GM12864 (cell line): ENCODE measurements at places on chromosomes 11 and 22.

- DNase-seq, result no peak
These were observed 863.6 kb downstream of the FAM181B start for GRCh38 chr11:81870066-81870412.

GRCh38 chr11:107293677-107294344 lies 163.8 kb downstream of the CWF19L2 start:
- no peak for DNase-seq

DNA sequence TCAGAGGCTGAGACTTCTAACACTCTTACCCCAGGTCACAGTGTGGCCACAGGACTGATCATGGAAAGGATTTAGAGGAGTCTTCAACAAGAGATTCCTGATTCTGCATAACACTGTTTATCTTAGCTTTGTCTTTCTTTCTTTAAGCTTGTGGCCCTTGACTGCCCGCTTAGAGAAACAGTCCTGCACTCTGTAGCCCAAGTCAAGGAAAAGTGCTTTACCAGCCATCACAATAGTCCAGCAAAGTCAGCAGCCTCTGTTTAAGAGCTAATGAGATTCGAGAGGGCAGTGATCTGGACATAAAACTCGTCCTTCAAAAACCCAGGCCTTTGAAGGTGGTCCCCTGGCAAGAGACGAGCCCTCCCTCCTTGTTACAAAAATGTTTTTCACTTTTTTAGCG lies 30.0 kb downstream of the PRDM10 start:
- DNase-seq, result no peak

DNA sequence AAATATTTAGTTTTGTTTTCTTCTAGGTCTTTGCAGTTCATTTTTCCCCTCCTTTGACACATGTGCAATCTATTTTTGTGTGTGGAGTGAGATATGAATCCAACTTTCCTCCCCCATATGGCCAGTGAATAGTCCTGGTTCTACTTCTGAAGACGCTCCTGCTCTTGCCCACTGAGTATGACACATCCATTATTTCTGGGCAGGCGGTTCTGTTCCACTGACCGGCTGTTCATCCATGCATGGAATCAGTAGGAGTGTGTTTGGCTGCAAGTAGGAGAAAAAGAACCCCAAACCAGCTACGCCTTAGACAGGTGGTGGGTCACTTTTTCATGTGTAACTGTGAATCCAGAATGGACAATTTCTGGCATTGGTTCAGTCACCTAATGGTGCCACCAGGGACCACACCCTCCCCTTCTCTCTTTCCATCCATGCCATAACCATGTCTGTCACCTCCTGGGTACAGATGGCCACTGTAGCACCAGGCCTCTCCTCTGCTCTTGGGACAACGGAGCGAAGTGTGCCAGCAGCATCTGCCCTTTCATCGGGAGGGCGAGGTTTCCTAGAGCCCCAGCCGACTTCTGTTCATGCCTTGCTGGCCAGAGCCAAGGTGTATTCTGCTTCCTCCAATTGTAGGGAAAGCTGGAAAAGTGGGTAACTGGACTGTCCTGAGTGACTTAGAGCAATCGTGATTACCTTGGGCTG lies 67.4 kb upstream of the SLC22A12 start:
- no peak for DNase-seq

GRCh38 chr22:38705235-38706100 lies at the start of gene GTPBP1:
TSS of gene GTPBP1 (plus strand) at chr22:38705944. CDS start at chr22:38705956, 12 bp downstream.
- peak; percentile 100 for DNase-seq

- no peak for DNase-seq
These were observed at the start of gene SORL1-AS1 for GRCh38 chr11:121452609-121453150. TSS of gene SORL1-AS1 (minus strand) at chr11:121452967.

DNA sequence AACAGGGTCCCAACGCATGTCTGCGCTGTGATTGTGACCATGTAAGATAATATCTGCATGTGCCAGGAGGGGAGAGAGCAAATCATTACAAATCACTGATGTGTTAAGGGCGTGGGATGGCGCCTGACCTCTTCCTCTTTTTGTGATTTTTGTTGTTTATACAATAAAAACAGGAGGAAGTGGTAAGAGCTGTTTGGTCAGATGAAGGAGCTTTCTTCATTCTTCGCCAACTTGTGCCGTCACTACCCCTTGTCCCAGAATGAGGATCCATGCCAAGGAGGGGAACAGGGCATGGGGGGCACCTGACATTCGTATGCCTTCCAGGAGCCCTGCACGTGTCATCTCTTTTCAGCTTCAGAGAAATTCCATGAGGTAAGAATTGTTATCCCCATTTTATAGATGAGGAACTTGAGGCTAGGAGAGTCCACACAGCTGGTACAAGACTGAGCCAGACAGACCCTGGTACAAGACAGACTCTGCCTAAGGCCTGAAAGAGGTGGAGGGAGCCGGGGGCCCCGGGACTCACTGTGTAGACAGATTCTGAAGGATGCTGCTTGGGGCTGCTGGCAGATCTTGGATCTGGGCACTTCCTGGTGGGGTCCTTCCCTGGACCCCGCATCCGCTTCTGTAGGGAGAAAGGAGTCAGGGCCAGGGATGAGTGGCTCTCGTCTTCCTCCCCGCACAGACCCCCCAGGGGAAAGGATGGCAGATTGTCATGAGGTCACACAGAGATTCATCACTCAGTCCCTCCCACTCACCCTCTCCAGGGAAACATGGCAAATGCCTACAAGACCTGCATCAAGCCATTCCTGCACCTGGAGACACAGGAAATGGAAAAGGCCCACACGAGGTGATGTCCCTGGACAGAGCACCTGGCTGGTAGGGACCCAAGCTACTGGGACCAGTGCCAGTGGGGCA lies 34.6 kb downstream of the NFAM1 start:
- peak; percentile 42 for DNase-seq

GRCh38 chr11:13118650-13119049 lies 109.5 kb downstream of the RASSF10 start:
- no peak for DNase-seq

DNA sequence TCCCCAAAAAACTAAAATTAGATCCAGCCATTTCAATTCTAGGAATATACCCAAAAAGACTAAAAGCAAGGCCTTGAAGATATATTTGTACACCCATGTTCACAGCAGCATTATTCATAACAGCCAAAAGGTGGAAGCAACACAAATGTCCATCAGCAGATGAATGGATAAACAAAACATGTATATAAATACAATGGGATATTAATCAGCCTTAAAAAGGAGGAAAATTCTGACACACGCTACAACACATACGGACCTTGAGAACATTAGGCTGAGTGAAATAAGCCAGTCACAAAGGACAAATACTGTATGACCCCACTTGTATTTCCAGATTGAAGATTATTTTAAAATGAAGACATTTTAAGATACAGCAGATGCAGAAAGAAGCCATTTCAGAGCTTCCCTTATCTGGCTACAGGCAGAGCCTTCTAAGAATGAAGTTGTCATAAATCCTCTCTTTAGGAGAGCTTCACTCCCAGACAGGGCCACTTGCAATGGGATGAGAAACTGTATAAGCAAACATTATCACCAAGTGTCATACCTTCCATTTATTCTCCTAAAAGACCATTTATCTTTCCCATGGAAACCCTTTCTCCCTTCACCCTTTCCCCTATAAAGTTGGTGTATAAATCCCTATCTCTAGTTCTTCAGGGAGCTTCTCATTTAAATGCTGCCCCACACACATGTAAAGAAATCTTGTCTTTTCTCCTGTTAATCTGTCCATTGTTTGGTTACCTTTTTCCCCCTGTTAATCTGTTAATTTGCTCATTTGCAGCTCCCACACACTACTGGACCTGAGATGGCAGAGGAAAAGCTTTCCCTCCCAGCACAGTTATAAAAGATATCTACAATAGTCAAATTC lies 19.3 kb upstream of the TOP3B start:
- DNase-seq, result no peak

DNA sequence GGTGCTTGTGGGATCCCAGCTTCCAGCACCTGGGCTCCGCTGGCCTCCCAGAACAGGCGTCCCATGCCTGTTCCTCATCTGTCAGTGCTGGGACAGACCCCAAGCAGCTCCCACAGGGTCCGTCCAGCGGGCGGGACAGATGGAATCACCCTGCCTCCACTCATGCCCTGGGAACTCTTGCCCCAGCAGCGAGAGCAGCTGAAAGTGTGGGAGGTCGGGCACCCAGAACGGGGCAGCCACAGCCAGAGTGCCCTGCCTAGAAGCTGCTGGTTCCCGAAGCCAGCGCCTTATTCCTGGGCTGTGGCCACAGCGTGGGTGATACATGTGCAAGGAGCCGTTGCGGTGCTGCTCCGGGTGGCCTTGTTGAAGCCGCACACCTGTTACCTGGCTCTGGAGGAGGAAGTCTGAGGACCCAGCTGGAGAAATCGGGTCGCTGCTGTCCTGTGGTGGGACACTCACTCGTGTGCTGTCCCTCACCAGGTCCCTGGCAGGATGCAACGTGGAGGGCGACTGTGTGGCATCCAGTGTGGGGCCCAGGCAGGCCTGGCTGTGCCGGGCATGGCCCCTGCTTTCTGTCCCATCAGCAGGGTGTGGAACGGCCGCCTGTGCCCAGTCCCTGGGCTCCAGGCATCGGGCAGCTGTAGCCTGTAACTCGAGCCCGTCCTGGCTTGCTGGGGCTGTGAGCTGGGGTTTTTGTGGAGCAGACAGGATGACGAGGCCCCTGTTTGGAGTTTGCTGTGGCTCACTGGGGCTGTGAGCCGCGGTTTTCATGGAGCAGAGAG lies 16.2 kb downstream of the GRAMD4 start:
- no peak for DNase-seq

- no peak for DNase-seq
These were observed 959.1 kb downstream of the BRD1 start for GRCh38 chr22:48868554-48868953.

DNA sequence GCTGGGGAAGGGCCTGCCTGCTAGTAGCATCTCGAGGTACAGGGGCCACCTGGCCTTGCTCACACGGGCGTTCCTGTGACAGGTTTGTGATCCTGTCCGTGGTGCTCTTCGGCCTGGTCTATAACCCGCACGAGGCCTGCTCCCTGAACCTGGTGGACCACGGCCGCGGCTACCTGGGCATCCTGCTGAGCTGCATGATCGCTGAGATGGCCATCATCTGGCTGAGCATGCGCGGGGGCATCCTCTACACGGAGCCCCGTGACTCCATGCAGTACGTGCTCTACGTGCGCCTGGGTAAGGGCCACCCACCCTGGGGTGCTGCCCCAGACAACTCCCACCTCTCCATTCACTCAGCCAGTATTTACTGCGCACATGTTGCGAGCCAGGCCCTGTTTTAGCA lies 31.8 kb upstream of the MYRF start:
- DNase-seq, result no peak

DNA sequence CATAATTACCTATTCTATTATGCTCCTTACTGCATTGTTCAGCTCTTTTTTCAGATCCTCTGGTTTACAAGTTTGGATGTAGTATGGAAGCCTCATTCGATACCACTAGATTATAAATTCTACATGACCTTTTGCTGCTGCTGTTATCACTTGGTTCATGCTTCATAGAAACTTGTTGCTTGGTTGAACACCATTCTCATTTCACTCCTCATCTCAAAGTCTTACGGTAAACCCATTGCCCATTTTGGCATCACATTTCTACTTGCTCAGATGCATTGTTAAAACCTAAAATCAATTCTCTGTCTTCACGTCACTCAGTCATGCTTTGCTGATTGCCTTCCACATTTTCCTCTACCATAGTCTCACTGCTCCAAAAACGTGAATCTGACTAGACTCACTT lies 155.5 kb upstream of the DDI1 start:
- no peak for DNase-seq

DNA sequence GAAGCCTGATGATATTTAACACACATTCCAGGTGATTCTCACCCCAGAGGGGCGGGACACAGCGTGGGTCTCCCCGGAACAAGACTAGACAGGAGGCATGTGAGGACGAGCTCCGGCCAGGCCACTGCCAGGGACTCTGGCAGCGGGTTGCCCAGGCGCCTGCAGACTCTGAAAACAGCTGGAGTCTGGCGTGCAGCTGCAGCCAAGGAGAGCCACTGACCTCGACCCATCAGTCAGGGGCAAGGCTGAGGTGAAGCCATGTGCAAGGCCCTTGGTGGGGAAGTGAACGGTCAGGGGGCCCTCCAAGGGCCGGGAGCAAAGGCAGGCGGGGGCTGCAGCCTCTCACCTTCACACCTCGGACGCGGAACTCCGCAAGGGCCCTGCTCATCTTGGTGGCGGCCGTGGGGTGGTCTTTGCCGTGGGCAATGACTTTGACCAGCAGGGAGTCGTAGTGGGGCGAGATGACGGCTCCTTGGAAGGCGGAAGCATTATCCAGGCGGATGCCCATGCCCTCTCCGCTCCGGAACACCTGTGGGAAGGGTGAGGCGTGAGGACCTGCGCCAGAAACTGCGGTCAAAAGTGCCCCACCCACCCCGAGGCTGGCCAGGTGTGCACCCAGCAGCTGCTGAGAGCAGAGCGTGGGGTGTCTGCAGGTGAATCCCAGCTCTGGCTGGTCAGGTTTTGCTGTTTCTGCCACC lies 6.7 kb downstream of the LRFN4 start:
- no peak for DNase-seq

GRCh38 chr11:122663764-122664163 lies 8.2 kb downstream of the UBASH3B start:
- no peak for DNase-seq

- DNase-seq, result no peak
These were observed 43.0 kb upstream of the CFAP300 start for GRCh38 chr11:102004220-102004619.

DNA sequence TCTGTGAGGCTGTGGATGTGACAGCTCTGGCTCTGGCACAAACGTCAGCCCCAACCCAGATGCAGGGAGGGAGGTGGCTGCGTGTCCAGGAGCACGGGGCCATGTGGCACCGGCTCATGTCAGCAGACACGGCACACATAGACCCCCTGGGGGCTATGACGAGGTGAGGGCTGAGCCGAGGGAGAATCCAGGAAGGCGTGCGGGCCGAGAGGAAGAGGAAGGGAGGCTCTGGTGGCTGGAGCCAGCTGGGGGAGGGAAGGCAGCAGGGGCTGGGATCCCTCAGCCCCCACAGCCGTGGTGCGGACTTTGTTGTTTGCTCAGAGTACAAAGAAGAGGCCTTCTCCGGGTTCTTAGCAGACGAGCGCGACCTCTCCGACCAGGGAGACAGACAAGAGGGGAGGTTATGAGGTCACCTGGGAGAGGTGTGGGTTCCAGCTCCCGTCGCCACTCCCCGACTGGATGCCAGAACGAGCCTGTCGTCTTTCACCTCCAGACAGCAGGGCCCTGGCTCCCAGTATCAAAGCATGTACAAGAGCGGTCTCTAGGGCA lies 46.1 kb downstream of the CDKN1C start:
- no peak for DNase-seq

GRCh38 chr11:32430568-32431381 lies 4.6 kb downstream of the WT1 start:
- DNase-seq, result no peak

- DNase-seq, result no peak
These were observed 186.9 kb upstream of the PITPNB start for GRCh38 chr22:28105988-28106387.
